Smooth muscle cell of the coronary artery (primary cell): ENCODE measurements at places on chromosomes 3 and 15. TPM values are rescaled to one million over a fixed set of nuclear protein-coding genes. Genes with fewer than 3 reads are reported as not detected.

SPATA12 gene
- under 0.01 and 0.23 TPM in 2 replicates for total RNA-seq

GALNT15 gene
- total RNA-seq, result 0.23 and 17.0 TPM in 2 replicates

PLA2G4E gene
- not detected in 2 replicates for total RNA-seq

HACD2 gene
- total RNA-seq, result 11.7 and 13.3 TPM in 2 replicates

GPR27 gene
- total RNA-seq, result 0.08 TPM in 1 of 2 replicates, not detected in the other

MON1A gene
- total RNA-seq, result 5.7 and 8.8 TPM in 2 replicates

CASR gene
- total RNA-seq, result under 0.01 TPM in 1 of 2 replicates, not detected in the other

PROS1 gene
- total RNA-seq, result 30.1 and 34.4 TPM in 2 replicates

LYZL4 gene
- total RNA-seq, result 0.23 TPM in 1 of 2 replicates, not detected in the other

CHRNA7 gene
- total RNA-seq, result 0.23 and 0.83 TPM in 2 replicates

CYP8B1 gene
- not detected in 2 replicates for total RNA-seq

DLL4 gene
- under 0.01 and 1.6 TPM in 2 replicates for total RNA-seq

CPN2 gene
- total RNA-seq, result not detected in 2 replicates

NOX5 gene
- 0.08 and 0.12 TPM in 2 replicates for total RNA-seq

POTEB2 gene
- total RNA-seq, result not detected in 2 replicates

GOLGA8S gene
- under 0.01 TPM in 1 of 2 replicates, not detected in the other for total RNA-seq

GPR62 gene
- under 0.01 TPM in 1 of 2 replicates, not detected in the other for total RNA-seq

RTP1 gene
- total RNA-seq, result under 0.01 TPM in 1 of 2 replicates, not detected in the other

IL1RAP gene
- total RNA-seq, result 15.9 and 18.2 TPM in 2 replicates

TMEM212 gene
- total RNA-seq, result not detected in 2 replicates

FAH gene
- total RNA-seq, result 24.1 and 68.3 TPM in 2 replicates

KLHDC8B gene
- 24.7 and 26.5 TPM in 2 replicates for total RNA-seq

PYGO1 gene
- total RNA-seq, result 4.7 and 5.0 TPM in 2 replicates

WWTR1 gene
- 15.4 and 108 TPM in 2 replicates for total RNA-seq

ITGB5 gene
- total RNA-seq, result 339 and 499 TPM in 2 replicates

MESP2 gene
- 0.15 and 1.6 TPM in 2 replicates for total RNA-seq

MESP1 gene
- 0.15 TPM in 1 of 2 replicates, not detected in the other for total RNA-seq

SLC12A8 gene
- 4.9 and 8.4 TPM in 2 replicates for total RNA-seq

EEF1AKMT4 gene
- 1.6 and 4.3 TPM in 2 replicates for total RNA-seq

SERPINI2 gene
- not detected in 2 replicates for total RNA-seq
